Effector memory CD8-positive, alpha-beta T cell (primary cell): ENCODE measurements at places on chromosomes 1 and 21.

GRCh38 chr21:21203822-21204339, 205.7 kb downstream of the NCAM2 start:
- no peaks in the 10 kb centered on the region for H3K27me3 ChIP-seq
- no peaks in the 10 kb centered on the region for H3K4me1 ChIP-seq
- no peak for DNase-seq
- H3K36me3 ChIP-seq, result no peaks in the 10 kb centered on the region
- H3K4me3 ChIP-seq, result no peak overlapping the region
- no peak overlapping the region for H3K27ac ChIP-seq

GRCh38 chr1:223401873-223402789, 8.9 kb downstream of the CCDC185 start:
- H3K27ac ChIP-seq, result no peak overlapping the region
- DNase-seq, result no peak
- no peaks in the 10 kb centered on the region for H3K36me3 ChIP-seq
- no peak overlapping the region for H3K4me3 ChIP-seq
- peaks cover 32% of the 10 kb centered on the region for H3K27me3 ChIP-seq
- no peaks in the 10 kb centered on the region for H3K4me1 ChIP-seq

DNA sequence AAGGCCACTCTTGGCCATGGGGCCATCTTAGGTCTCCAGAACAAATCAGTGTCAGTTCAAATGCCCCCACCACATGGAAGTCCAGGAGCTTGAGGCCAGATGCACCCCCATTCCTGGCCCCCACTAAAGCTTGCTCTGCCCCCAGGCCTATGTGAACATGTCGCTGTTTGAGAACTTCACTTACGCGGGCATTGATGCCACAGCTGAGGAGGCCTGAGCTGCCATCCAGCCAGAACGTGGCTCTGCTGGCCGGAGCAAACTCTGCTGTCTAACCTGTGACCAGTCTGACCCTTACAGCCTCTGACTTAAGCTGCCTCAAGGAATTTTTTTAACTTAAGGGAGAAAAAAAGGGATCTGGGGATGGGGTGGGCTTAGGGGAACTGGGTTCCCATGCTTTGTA, 15.1 kb upstream of the MPL start:
- peaks cover 7% of the 10 kb centered on the region for H3K27me3 ChIP-seq
- no peaks in the 10 kb centered on the region for H3K36me3 ChIP-seq
- no peak for DNase-seq
- no peak overlapping the region for H3K27ac ChIP-seq
- no peak overlapping the region for H3K4me3 ChIP-seq
- peaks cover 2% of the 10 kb centered on the region for H3K4me1 ChIP-seq

DNA sequence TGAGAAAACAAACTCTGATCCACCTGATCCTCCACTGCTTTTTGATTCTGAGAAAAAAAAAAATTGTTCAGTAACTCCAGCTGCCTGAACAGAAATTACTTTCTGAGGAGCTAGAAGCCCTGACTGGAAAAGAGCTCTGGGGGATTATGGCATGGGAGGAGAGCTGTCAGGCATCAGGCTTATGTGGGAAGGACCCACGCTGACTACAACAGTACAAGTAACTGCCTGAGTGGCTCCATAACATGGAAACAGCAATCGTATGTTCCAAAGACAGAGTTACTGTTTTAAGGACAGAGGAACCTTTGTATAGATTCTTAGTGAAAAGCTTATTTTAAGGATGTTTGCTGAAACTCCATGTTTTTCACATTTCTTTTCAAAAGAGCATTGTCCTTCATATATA, 1.2 kb upstream of the ANGPTL7 start:
- DNase-seq, result no peak
- peaks cover 3% of the 10 kb centered on the region for H3K4me1 ChIP-seq
- H3K27ac ChIP-seq, result peak overlapping the region; percentile 17
- H3K36me3 ChIP-seq, result peaks cover 19% of the 10 kb centered on the region
- H3K4me3 ChIP-seq, result no peak overlapping the region
- no peaks in the 10 kb centered on the region for H3K27me3 ChIP-seq

DNA sequence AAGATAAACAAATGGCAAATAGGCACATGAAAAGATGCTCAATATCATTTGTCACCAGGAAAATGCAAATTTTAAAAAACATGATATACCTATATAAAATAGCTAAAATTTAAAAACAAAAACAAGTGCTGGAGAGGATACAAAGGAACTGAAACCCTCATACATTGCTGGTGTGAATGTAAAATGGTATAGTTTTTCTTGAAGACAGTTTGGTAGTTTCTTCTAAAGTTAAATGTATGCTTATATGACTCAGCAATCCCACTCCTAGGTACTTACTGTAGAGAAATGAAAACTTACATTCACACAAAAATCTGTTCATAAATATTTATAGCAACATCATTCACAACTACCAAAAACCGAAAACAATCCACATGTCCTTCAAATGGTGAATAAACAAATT, 11.2 kb downstream of the TAF12 start:
- H3K4me3 ChIP-seq, result no peak overlapping the region
- H3K36me3 ChIP-seq, result peaks cover 10% of the 10 kb centered on the region
- H3K4me1 ChIP-seq, result peaks cover 5% of the 10 kb centered on the region
- no peaks in the 10 kb centered on the region for H3K27me3 ChIP-seq
- no peak overlapping the region for H3K27ac ChIP-seq

DNA sequence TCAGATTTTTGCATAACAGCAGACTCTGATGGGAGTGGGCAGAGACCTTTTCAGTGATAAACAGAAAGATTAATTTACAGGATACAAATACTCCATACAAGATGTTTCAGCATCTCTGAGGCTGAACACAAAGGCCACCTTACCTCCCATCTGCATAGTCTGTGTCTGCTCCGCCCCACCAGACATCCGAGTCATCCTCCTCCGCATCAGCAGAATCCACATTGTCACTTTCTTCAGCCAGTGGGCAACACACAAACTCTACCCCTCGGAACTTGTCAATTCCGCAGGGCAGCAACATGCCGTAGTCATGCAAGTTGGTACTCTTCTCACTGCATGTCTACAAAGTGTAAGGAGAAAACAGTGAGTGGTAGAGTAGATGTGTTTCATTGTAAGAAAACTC, 119.7 kb downstream of the APP start:
- H3K27me3 ChIP-seq, result no peaks in the 10 kb centered on the region
- H3K27ac ChIP-seq, result no peak overlapping the region
- no peak for DNase-seq
- H3K4me1 ChIP-seq, result no peaks in the 10 kb centered on the region
- H3K4me3 ChIP-seq, result no peak overlapping the region
- no peaks in the 10 kb centered on the region for H3K36me3 ChIP-seq

GRCh38 chr1:109617291-109617801, 2.1 kb downstream of the GNAT2 start:
- peaks cover 29% of the 10 kb centered on the region for H3K36me3 ChIP-seq
- H3K27ac ChIP-seq, result no peak overlapping the region
- H3K4me1 ChIP-seq, result peaks cover 36% of the 10 kb centered on the region
- no peak for DNase-seq
- peaks cover 6% of the 10 kb centered on the region for H3K27me3 ChIP-seq

- no peaks in the 10 kb centered on the region for H3K27me3 ChIP-seq
- no peak overlapping the region for H3K27ac ChIP-seq
- no peaks in the 10 kb centered on the region for H3K36me3 ChIP-seq
- DNase-seq, result no peak
- H3K4me1 ChIP-seq, result no peaks in the 10 kb centered on the region
Observed at GRCh38 chr21:29514652-29515247, 216.0 kb downstream of the BACH1 start.

GRCh38 chr21:42308161-42308913, 6.9 kb downstream of the TFF3 start:
- no peak overlapping the region for H3K4me3 ChIP-seq
- peaks cover 8% of the 10 kb centered on the region for H3K27me3 ChIP-seq
- H3K4me1 ChIP-seq, result peaks cover 5% of the 10 kb centered on the region
- no peak overlapping the region for H3K27ac ChIP-seq
- peaks cover 9% of the 10 kb centered on the region for H3K36me3 ChIP-seq

DNA sequence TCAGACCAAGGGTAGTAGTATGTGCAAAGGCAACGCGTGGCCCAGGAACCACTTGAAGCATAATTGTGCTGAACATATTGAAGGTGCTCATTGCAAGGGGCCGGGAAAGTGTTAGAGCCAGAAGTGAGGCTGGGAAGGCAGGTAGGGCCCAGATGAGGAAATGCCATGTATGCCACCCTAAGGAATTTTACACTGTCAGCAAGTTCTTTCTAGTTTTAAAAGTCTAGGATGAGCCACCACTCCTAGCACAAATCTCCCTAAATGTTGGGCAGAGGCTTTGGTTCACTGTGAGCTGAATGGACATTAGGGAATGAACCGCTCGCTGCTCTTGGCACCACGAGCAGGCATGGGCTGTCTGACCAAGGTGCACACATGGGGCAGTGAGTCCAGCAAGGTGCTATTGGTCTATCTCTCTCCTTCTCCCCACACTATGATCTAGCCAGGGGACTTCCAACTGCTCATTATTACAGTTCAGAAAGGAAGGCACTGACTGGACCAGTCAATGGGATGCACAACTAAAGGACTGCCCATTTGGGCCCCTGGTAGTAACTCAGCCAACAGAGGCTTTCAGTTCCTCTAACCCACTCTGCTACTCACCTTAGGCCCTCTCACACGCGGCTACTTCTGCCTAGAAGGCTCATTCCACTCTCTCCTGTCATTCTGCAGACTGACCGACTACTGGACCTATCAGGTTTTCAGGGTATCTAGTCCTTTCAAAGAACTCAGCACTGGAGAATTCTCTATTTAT, 2.0 kb downstream of the KANK4 start:
- H3K36me3 ChIP-seq, result no peaks in the 10 kb centered on the region
- no peak overlapping the region for H3K27ac ChIP-seq
- no peak for DNase-seq
- H3K27me3 ChIP-seq, result peaks cover 57% of the 10 kb centered on the region
- H3K4me3 ChIP-seq, result no peak overlapping the region

DNA sequence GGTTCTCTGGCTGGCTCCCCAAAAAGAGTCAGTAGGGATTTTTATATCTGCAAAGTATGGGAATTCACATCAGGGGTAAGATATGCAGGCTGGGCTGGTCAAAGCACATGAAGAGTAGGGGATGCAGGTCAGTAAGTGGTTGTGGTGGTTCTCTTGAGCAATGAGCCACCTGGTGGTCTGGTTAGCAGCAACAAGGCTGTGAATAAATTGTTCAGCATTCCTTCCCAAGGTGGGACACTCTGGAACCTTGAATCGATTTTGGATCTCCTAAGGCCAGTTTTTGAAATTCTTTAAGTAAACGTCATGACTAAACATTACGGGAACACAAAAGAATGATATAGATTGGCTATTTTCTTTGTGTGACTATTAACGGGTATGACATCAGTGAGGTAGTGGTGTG, 563.0 kb upstream of the NEGR1 start:
- H3K27ac ChIP-seq, result no peak overlapping the region
- H3K4me1 ChIP-seq, result no peaks in the 10 kb centered on the region
- no peak overlapping the region for H3K4me3 ChIP-seq

DNA sequence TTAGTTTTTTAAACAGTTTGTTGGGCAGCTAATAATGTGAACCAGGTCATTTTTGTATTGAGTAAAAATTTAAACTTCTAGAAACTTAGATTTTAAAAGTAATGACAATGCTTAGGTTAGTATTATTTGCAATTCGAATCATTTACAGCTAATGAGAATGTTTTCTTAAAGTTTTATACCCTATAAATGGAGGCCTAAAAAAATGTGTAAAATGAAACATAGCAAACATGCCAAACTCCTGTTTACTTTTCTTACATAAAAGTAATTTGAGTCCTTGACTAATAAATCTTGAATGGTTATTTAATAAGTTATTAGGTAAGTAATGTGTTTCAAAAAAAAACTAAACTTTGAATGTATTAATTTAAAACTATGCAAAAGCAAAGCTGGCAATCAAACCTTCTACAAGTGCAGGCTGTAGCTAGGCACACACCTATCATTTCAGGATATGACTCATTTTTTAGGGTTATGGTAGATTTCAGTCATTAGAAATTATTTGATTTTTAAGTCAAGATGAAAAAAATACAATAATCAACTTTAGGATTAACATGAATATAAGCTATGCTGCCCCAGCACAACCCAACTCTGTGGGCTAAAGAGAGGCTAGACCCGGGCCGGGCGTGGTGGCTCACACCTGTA, 41.5 kb downstream of the CLSTN1 start:
- H3K27me3 ChIP-seq, result no peaks in the 10 kb centered on the region
- no peak overlapping the region for H3K27ac ChIP-seq

- DNase-seq, result no peak
- peaks cover 3% of the 10 kb centered on the region for H3K4me1 ChIP-seq
- no peaks in the 10 kb centered on the region for H3K27me3 ChIP-seq
- no peak overlapping the region for H3K27ac ChIP-seq
- peaks cover 34% of the 10 kb centered on the region for H3K36me3 ChIP-seq
- H3K4me3 ChIP-seq, result no peak overlapping the region
Observed at GRCh38 chr1:39758556-39759435, 12.4 kb downstream of the OXCT2 start.

- peaks cover 43% of the 10 kb centered on the region for H3K4me1 ChIP-seq
- H3K36me3 ChIP-seq, result peaks cover 17% of the 10 kb centered on the region
- peak overlapping the region; percentile 21 for H3K27ac ChIP-seq
- H3K4me3 ChIP-seq, result peak overlapping the region; percentile 85
- DNase-seq, result no peak
- H3K27me3 ChIP-seq, result peaks cover 48% of the 10 kb centered on the region
Observed at GRCh38 chr1:156657741-156658319, 15.9 kb downstream of the BCAN start.

- H3K36me3 ChIP-seq, result no peaks in the 10 kb centered on the region
- peaks cover 29% of the 10 kb centered on the region for H3K4me1 ChIP-seq
- no peaks in the 10 kb centered on the region for H3K27me3 ChIP-seq
- H3K4me3 ChIP-seq, result peak overlapping the region; percentile 80
- no peak overlapping the region for H3K27ac ChIP-seq
Observed at GRCh38 chr1:47229031-47229885, 2.8 kb downstream of the TAL1 start.

DNA sequence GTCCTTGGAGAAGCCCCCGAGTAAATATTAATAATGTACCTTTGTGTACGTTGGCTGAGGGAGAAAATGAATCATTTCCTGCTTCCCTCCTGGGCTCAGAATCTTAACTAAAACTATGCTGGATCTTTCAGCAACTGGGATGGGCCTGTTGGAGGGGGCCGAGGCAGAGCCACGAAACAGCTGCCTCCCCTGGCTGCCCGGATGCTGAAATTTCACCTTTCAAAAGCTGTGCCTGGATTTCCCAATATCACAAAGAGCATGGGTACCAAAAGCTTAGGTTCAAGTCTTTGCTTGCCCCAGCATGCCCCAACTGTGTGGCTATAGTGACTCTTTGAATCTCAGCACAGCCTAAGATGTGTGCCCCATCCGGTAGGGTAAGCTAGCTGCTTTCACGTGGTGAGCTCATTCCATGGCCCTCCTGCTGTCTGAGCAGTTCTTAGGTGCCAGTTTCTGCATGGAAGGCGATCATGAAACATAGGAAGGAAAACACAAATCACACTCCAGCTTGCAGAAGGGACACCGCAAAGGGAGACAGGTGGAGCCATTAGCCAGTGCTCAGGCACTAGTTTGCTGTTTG, 473.5 kb downstream of the PTPRU start:
- no peaks in the 10 kb centered on the region for H3K36me3 ChIP-seq
- H3K27ac ChIP-seq, result no peak overlapping the region
- DNase-seq, result no peak
- H3K27me3 ChIP-seq, result peaks cover 46% of the 10 kb centered on the region
- peaks cover 11% of the 10 kb centered on the region for H3K4me1 ChIP-seq

- H3K36me3 ChIP-seq, result peaks cover 5% of the 10 kb centered on the region
- H3K4me1 ChIP-seq, result peaks cover 25% of the 10 kb centered on the region
- DNase-seq, result no peak
- H3K4me3 ChIP-seq, result peak overlapping the region; percentile 58
- peak overlapping the region; percentile 3 for H3K27ac ChIP-seq
Observed at GRCh38 chr1:37994886-37995566, 5.2 kb upstream of the SF3A3 start.

- H3K4me3 ChIP-seq, result no peak overlapping the region
- no peaks in the 10 kb centered on the region for H3K4me1 ChIP-seq
- DNase-seq, result no peak
Observed at GRCh38 chr1:73909043-73909562, 288.9 kb downstream of the LRRIQ3 start.

- H3K4me1 ChIP-seq, result no peaks in the 10 kb centered on the region
- no peak overlapping the region for H3K4me3 ChIP-seq
- no peak overlapping the region for H3K27ac ChIP-seq
- no peak for DNase-seq
Observed at GRCh38 chr1:157145076-157145475, 6.9 kb upstream of the ETV3 start.
